ENCODE measurements at places on chromosomes 1 and 21. TPM values are rescaled to one million over a fixed set of nuclear protein-coding genes. Genes with fewer than 3 reads are reported as not detected.

The KRTAP19-1 gene
- not detected for total RNA-seq

The CALML6 gene
- total RNA-seq = 0.29 TPM

The FAM177B gene
- total RNA-seq = 0.44 TPM

The FCRL4 gene
- not detected for total RNA-seq

The CELA3B gene
- total RNA-seq = not detected

The TFF2 gene
- not detected for total RNA-seq

The EFNA4 gene
- total RNA-seq = 11.2 TPM

The DDX20 gene
- 18.4 TPM for total RNA-seq

- no peak for DNase-seq
Measured at GRCh38 chr1:210362526-210362925, 33.8 kb downstream of the HHAT start.

DNA sequence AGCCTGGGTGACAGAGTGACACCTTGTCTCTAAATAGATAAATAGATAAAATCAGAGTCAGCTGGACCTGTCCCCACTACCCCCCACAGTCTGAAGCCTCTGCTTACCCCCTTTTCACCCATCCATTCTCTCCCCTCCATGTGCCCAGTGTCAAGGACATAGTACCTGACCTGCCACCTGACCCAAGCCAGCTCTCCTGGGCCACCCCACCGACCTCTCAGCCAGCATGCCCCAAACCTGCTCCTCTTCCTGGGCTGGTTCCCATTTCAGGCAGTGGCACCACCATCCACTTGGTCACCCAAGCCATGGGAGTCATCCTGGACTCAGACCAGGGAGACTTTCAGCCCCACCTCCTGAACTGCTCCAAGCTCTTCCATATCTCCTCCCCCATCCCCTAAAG is 28.2 kb downstream of the CITED4 start:
- no peak for DNase-seq

GRCh38 chr21:41511858-41512257 is 3.9 kb upstream of the TMPRSS2 start:
- no peak for DNase-seq

DNA sequence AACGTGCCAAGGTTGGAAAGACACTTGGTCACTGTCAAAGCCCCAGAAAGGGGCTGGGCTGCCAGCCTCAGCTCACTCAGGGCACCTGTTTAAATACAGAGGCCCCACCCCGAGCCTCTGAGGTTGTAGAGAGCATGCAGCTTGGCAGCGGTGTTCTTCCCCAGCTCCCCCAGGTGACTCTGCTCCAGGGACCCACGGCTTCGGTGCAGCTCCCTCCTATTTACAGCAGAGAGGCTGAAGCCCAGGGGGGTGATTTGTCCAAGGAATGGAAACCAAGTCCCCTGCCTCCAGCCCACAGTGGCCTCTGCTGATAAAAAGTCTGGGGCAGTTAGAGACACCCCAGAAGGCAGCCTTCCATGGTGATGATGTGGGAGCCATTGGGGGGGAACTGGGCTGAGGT is 9.1 kb upstream of the C1QA start:
- DNase-seq = no peak

DNA sequence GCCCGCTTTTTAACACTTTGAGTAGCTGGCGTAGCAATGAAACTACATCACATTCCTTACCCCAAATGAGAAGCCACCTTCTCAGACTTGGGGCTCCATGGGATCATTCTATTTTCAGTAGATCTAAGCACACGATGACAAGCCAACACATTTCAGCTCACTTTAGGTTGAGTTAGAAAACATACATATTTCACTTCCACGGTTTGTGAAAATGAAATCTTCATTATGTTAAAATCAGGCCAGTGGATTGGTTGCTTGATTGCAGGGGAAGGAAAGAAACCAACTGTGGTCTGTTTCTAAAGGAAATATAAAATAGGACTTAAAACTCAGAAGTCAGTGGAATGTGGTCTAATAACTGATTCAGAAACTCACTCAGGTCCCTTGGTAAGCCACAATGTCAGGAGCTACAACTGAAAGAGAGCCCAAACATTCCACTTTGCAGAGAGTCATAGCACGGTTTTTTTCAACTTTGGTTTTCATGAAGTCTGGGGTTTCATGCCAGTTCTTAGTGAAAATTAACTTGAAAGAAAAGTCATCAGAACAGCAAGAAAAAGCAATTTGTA is 82.3 kb upstream of the TIAM1 start:
- DNase-seq = no peak

DNA sequence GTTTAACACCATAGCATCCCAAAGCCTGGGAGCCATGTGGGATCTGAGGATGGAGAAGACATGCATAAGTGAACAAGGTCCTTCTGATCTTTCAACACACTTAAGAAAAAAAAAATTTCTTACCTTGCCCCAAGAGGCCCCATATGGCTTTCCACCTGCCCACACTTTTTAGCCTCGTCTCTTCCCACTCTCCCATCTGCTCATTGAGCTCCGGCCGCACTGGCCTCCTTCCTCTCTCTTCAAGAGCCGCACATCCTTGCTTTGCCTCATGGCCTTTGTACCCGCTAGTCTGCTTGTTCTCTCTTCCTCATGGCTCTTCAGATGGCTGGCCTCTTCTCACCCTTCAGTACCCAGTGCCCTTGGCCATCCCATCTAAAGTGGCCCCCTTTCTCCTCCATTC is 70.2 kb upstream of the PDE4B start:
- DNase-seq = no peak

DNA sequence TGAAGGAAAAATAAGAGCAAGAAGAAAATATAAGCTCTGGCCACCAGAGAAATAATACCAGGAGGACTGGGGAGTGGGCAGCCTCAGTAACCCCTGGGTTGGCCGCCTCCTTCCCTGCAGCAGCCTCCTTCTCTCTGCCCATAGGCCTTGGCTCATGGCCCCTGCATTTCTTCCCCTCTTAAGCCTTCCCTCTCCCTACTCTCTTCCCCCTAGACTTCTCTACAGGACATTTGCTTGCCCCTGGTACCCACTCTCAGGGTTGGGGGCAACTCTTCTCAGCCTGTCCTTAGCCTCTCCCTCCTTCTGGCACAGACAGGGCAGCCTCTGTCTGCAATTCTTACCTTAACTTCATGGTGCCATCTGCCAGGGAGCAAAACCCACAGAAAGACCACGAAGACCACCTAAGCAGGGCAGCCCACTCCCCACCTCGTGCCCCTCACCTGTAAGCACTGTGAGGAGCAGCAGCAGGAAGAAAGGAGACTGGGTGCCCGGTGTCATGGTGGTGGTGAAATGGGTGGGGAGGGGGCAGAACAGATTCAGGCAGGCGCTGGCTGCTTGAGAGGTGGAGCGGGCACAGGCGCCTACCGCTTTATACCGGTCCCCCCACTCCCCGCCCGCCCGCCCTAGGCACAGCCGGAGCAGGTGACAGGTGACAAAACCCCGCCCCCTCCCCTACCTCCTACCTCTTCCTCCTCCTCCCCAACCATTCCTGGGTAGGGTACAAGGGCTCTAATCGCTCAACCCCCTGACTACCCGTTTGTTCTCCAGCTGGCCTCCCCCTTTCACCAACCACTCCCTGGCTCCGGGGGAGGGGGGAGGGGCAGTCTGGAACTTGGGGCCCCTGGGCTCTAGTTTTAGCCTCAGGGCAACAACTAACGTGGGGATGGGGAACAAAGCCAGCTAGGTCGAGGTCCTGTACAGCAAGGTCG is 15.1 kb downstream of the THBS3 start:
- DNase-seq = peak; percentile 88

DNA sequence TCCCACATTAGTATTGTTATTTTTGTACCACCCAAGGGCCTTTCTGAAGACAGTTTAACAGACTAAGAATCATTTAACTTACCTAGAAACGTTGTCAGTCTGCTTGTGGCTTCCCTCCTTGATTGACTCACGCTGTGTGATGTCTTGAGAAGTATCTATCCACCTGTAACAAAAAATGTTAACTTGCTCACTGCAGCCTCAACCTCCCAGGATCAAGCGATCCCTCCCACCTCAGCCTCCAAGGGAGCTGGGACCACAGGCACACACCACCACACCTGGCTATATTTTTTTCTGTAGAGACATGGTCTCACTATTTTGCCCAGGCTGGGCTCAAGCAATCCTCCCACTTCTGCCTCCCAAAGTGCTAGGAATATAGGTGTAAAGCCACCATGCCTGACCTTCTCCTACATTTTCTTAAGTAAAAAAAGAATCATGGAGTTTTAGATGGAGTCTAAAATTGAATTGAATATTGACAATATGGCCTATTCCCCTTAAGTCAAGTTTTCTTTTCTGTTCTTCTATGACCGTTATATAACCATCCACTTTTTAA is 15.6 kb downstream of the SFPQ start:
- no peak for DNase-seq

GRCh38 chr1:4976859-4977440 is 322.5 kb downstream of the AJAP1 start:
- peak; percentile 33 for DNase-seq

GRCh38 chr1:231693361-231694074 is 66.9 kb downstream of the DISC1 start:
- DNase-seq = no peak

GRCh38 chr1:211928993-211929637 is 98.6 kb upstream of the LPGAT1 start:
- DNase-seq = peak; percentile 67

GRCh38 chr21:22804151-22804550 is 1805.9 kb downstream of the NCAM2 start:
- no peak for DNase-seq

- DNase-seq = no peak
Measured at GRCh38 chr1:182249201-182249676, 142.4 kb downstream of the GLUL start.

DNA sequence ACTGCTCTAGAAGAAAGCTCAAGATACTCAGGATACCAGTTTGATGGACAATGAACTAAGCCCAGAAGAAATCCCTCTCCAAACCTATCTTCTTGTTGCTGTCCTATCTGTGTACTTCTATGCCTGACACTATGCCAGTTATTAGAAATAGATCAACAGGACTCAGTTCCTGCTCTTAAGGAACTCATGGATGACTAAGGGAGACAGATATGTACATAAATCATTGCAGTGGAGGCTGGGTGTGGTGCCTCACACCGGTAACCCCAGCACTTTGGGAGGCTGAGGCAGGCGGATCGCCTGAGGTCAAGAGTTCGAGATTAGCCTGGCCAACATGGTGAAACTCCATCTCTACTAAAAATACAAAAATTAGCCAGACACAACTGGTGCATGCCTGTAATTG is 42.4 kb upstream of the AK4 start:
- DNase-seq = no peak

DNA sequence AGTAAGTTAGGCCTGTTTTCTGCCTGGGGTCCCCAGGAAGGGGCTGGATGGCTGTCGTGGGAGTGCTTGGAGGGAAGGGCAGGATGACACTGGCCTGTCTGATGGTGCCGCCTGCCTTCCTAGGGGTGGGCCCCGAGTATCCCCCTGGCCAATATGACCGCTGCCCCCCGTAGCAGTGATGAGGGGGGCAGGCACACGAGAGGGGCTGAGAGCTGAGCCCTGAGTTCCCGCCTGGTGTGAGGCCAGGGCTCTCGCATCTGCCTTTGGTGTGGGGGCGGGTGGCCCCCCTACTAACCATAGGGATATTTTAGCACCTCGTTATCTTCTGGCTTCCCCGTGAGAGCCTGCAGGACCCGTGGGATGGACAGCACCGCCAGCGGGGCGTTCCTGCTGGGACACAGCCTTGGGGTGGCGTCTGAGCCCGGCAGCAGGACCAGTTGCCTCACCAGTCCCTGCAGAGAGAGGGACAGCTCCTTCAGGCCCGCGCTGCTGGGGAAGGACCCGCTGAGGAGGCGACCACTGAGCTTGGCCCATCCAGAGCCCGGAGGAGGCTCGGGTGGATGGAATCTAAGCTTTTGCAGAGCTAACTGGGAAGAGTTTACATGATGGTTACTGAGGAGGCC is 10.4 kb downstream of the KRTAP10-1 start:
- no peak for DNase-seq

GRCh38 chr1:74713849-74714248 is 19.0 kb downstream of the CRYZ start:
- DNase-seq = no peak

DNA sequence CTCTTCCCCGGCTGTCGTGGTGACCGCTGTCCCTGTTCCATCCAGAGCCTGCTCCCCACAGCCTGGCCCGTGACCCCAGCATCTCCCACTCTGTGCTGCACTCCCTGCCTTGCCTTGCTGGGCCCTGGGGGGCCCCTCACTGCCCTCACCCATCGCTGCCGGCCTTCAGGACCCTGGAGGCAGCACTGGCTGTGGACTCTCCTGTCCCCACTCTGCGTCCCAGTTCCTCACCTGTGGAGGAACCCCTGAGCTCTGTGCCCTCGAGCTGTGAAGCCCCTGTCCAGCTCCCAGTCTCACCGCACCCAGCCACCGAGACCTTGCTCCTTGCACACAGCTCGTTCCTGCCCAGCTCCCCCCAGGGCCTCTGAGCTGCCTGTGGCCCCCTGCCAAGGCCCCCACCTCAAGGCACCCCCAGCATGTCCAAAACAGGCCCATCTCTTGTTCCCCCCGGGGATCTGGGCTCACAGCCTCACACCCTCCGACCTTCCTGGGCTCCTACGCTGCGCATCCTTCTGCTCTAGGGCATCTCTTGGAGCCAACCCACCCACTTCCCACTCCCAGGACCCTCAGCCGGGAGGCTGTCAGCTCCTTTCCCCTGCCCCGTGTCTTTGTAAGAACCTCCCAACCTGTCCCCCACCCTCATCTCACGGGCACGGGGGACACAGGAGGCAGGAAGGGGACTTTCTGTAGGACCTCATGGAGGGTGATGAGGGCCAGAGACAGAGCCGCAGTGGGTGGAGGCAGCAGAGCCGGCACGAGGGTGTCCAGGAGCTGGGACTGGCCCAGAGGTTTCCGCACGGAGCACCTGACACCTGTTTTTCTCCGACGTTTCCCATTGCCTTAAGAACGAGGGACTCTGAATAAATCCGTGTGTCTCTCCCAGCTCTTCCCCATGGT is 109.3 kb downstream of the WDR4 start:
- DNase-seq = no peak

DNA sequence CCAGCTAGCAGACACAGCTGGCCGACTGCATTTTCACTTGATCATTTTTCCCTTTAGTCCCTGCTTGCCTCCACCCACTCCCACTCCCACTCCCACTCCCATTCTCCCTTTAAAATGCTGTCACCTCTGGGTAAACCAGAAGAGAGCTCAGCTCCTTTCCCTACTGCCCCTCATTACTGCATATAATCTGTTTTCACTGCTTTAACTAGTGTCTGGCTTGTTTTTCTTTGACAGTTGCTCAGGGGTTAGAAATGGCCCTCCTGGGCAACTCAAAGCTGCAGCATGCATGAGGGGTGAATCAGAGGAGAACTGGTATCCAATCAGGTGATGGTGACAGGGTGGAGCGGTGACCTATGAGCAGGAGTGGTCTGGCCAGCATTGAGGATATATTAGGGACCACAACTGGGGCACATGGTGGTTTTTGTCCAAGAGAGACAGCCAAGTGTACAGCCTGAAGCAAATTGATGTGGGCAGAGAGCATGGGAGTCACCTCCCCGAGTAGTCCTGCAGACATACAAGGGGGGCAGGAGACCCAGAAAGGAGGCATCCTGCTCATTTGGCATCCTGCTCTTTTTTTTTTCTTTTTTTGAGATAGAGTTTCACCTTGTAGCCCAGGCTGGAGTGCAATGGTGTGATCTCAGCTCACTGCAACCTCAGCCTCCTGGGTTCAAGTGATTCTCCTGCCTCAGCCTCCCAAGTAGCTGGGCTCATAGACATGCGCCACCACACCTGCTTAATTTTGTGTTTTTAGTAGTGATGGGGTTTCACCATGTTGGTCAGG is 42.6 kb upstream of the SRSF10 start:
- DNase-seq = no peak
